ENCODE measurements at places on chromosomes 5 and 9. TPM values are rescaled to one million over a fixed set of nuclear protein-coding genes. Genes with fewer than 3 reads are reported as not detected.

The KCTD16 gene
- 2.7 TPM for total RNA-seq

DNA sequence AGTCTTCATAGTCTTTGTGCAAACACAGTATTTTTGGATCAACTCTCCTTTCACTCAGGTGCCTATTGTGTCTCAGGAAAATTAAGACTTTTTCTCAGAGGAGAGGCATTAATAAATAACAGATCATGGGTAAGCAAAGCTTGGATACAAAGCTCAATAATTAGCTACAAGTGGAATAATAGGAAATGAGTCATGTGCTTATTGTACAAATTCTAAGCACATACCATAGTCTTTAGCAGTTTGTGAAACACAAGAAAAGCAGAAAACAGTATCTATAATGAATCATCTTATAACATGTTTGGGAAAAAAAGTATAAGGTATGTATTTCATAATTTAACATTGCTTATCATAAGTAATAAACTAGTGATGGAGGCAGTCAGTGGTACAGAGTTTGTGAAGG, 477.0 kb downstream of the CDH10 start:
- H3K27me3 ChIP-seq = no peaks in the 10 kb centered on the region
- no peaks in the 10 kb centered on the region for H3K4me1 ChIP-seq
- no peak for DNase-seq
- no peak overlapping the region for H3K4me3 ChIP-seq
- H3K36me3 ChIP-seq = no peaks in the 10 kb centered on the region
- no peak overlapping the region for H3K27ac ChIP-seq

DNA sequence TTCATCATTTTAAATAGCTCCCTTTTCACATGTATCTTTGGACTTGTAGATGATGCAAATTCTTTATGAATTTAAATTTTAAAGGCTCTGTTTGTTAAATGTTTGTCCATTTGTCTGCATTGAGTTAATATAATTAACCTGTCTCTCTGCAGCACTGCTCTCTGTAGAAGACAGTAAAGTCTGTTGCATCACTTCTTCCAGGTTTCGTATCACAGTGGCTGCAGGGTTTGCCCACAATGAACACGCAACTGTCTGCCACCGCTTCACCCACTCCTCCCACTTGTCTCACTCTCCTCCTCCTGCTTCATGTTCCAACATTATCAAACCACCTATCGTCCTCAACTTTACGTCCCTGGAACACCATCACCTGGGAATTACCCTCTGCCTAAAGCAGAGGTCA, 231.3 kb upstream of the SLC30A5 start:
- no peak for DNase-seq
- no peak overlapping the region for H3K4me3 ChIP-seq
- H3K4me1 ChIP-seq = no peaks in the 10 kb centered on the region
- H3K27me3 ChIP-seq = peaks cover 4% of the 10 kb centered on the region
- no peaks in the 10 kb centered on the region for H3K36me3 ChIP-seq

The GARNL3 gene
- total RNA-seq = 70.9 TPM

DNA sequence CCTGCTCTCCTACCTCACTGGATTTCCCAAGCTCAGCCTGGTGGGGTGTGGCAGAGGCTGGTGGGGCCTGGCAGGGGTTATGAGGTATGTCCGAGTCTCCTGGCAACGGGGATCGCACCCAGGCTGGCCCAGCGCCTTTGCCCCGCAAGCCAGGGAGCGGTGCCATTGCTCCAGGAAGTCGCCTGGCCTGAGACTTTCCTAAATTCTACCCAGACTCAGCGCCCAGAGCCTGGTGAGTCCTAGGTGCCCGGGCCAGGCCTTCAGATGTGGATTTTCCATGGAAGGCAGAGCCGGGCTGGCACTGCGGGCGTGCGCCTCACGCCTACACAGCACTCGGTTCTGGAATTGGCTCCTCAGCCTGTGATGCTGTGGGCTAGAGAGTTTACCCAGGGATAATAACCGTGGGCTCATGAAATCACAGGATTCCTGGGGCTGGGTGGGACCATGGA, 155.4 kb upstream of the COL5A1 start:
- peak overlapping the region; percentile 45 for H3K27ac ChIP-seq
- H3K4me1 ChIP-seq = no peaks in the 10 kb centered on the region
- no peaks in the 10 kb centered on the region for H3K36me3 ChIP-seq
- no peaks in the 10 kb centered on the region for H3K27me3 ChIP-seq
- no peak overlapping the region for H3K4me3 ChIP-seq
- DNase-seq = peak; percentile 74

DNA sequence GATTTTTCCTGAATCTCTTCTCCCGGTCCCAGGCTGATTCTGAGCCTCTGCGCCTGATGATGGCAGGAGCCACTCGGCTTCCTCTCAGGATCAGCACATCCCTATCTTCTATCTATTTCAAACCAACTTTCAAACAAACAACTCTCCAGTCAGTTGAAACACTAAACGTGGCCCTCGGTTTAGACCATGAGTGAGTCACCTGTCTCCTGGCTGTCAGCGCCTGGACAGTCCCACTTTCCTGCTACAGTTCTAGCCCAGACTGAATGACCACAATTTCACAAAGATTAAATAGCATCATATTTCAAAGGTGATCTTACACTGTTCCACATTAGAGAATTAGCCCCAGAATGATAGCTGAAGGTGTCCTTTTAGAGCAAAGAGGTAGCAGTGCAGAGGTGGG, 6.2 kb downstream of the SLC6A19 start:
- H3K4me3 ChIP-seq = no peak overlapping the region
- no peak overlapping the region for H3K27ac ChIP-seq
- H3K27me3 ChIP-seq = no peaks in the 10 kb centered on the region
- H3K4me1 ChIP-seq = no peaks in the 10 kb centered on the region
- DNase-seq = no peak

The CDH9 gene
- not detected for total RNA-seq

DNA sequence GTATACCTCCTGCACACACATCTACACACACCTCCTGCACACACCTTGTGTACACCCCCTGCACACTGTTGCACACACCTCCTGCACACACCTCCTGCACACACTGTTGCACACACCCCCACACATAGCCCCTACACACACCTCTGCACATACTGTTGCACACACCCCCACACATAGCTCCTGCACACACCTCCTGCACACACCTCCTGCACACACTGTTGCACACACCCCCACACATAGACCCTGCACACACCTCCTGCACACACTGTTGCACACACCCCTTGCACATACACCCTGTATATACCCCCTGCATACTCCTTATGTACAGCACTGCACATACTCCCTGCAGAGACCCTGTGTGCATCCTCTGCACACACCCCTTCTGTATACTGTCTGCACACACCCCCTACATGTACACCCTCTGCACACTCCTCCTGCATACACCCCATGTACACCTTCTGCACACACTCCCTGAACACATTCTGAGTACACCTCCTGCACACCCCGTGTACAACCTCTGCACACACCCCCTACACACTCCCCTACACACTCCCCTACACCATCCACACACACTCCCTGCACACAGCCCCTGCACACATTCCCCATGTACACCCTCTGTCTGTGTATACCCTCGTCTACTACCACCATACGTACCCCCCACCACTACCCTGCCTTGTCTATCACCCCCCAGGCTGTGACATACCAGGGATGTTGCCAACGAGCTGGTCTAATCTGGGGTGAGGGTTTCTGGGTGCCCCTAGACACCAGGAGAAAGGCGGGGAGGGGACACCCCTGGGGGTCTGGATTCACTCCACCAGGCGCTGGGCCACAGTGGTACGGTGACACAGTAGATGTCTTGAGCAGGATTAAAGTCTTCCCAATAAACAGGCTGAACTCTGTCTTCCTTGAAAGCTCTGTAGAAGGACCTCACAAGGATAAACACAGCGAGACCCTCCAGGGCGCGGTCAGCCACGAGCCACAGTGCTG, 1.1 kb upstream of the CEP72 start:
- H3K4me3 ChIP-seq = no peak overlapping the region
- no peak overlapping the region for H3K27ac ChIP-seq
- DNase-seq = no peak
- H3K27me3 ChIP-seq = no peaks in the 10 kb centered on the region

The CCDC192 gene
- not detected for total RNA-seq

Data from aorta (tissue), 5 donors.